ENCODE measurements at places on chromosomes 1 and 21.

DNA sequence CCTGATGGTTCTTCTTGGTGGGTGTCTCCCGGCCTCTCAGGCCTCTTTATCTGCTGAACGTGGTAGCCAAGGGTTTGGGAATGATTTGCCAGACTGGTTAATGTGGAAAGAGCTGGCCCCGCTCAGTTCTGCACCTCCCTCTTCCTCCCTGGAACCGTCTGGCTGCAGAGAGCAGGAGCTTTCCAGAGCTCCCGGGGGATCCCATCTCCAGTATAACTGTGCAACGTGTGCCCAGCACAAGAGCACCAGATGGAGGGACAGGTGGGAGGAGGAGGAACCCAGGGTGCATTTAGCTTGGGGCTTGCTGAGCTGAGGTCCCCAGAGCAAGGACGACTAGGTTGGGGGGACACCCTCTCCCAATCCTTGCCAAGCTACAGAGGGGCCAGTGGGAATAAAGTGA is 5.0 kb downstream of the TFF1 start:
- DNase-seq = no peak

GRCh38 chr1:81379430-81379829 is 421.3 kb upstream of the ADGRL2 start:
- DNase-seq = no peak

- DNase-seq = no peak
These were observed 139.4 kb upstream of the RAB4A start for GRCh38 chr1:229131243-229132105.

GRCh38 chr1:12528021-12528852 is 89.8 kb downstream of the DHRS3 start:
- no peak for DNase-seq

GRCh38 chr1:67896826-67897225 is 63.6 kb upstream of the GNG12 start:
- no peak for DNase-seq

- DNase-seq = peak; percentile 45
These were observed at the start of gene RALGPS2 for GRCh38 chr1:178724728-178725465. Gene RALGPS2, plus strand, starts transcription at chr1:178725244. Its CDS starts 51,521 bp downstream, at chr1:178776765.

DNA sequence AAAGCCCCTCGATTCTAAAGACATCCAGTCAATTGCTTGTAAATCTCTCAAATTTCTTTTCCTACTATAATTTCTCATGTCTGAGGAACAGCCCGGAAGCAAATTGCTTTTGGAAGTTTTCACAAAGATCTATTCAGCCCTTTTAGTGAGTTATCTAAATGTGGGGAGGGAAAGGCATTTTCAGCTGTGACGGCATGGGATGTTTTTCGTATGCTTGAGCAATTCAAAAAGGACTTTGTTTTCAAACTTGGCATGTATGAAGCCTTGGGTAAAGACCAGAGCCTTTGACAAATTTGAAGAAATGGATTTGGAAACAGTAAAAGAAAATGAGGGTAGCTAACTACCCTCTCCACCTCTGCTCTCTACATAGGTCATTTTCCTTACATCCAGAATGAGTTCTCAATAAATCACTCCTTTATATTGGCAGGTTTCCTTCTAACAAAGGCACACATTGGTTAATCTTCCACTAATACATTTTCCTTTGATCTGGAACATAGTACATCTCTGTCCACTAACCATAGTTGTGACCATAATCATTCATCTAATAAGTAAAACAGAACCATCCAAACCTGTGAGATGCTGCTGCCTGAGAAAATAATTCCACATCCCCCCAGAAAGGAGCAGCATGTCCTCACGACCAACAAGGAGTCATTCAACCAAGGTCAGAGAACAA is 66.1 kb upstream of the ADAM30 start:
- DNase-seq = no peak

DNA sequence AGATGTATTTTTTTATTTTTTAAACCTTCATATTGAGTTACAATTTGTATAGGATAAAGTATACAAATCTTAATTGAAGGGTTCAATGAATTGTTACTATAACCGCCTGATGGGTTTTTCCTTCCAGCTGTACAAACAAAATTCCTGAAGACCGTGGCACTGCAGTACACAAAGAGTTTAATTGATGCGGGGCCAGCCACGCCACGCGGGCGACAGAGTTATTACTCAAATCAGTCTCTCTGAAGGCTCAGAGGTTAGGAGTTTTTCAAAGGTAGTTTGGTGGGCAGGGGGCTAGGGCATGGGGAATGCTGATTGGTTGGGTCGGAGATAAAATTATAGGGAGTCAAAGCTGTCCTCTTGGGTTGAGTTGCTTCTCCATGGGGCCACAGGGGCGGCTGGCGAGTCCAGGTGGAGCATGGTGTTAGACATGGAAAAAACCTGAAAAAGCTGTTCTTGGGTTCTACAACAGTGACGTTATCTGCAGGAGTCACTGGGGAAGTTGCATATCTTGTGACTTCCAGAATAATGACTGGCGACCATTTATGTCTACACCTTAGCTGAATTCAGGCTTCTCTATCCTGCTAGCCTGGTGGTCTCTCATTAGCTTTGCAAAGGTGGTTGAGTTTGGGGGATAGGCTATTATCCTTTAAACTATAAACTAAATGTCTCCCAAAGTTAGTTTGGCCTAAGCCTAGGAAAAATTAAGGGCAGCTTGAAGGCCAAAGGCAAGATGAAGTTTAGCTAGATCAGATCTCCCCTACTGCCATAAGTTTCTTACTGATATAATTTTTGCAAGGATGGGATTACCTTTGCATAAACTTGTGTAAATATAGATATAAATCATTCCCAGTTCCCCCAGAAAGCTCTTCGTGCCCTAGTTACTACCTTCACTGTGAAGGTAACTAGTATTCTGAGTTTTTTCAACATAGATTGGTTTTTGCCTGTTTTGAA is 13.0 kb upstream of the TMEM9 start:
- no peak for DNase-seq

- no peak for DNase-seq
These were observed 8.1 kb upstream of the EPHB2 start for GRCh38 chr1:22702296-22703085.

DNA sequence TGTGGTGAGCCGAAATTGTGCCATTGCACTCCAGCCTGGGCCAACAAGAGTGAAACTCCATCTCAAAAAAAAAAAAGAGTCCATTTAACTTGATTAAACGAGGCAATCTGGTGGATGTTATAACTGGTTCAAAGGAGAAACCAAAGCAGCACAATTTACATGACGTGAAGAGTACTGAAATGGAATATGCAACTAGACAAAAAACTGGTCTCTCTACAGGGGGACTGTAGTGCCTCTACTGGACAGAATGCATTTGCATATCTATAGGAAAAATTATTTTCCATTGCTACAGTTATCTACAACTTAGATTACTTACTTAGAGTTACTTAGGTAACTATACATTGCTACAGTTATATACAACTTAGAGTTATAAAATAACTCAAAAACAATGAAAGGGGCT is 2.7 kb upstream of the CAPN2 start:
- no peak for DNase-seq

- DNase-seq = no peak
These were observed 10.7 kb downstream of the IVL start for GRCh38 chr1:152919071-152919470.

Data from stimulated activated CD8-positive, alpha-beta memory T cell treated with anti-CD3 and anti-CD28 coated beads, Interleukin-2, amount 100 ng/mL, for 1 hour (primary cell).